Sigmoid colon (tissue), 7 donors: ENCODE measurements at places on chromosomes 1 and 21. TPM values are rescaled to one million over a fixed set of nuclear protein-coding genes. Genes with fewer than 3 reads are reported as not detected.

The OR4F16 gene
- not detected for polyA plus RNA-seq

The SSX2IP gene
- 2.4 TPM for polyA plus RNA-seq

The NEK2 gene
- polyA plus RNA-seq = 8.1 TPM

The ZCCHC17 gene
- 35.4 TPM for polyA plus RNA-seq

GRCh38 chr1:202644219-202645096, 65.8 kb downstream of the SYT2 start:
- no peaks in the 10 kb centered on the region for H3K4me1 ChIP-seq
- peaks cover 81% of the 10 kb centered on the region for H3K27me3 ChIP-seq
- no peak overlapping the region for H3K4me3 ChIP-seq

DNA sequence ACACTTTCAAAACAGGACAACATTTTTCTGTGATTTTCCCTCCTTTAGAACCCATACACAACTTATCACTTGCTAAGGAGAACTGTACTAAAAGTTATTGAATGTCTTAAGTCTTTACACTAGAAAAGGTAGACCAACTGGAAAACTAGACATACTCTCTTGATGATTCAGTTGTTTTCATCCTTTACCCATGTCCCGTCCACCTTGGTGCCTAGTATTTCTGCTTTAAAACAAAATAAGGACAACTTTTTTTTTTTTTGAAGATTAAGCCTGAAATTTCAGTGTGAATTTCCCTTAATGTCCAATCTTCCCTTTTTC, 4.5 kb downstream of the CDKN2C start:
- no peaks in the 10 kb centered on the region for H3K36me3 ChIP-seq
- no peaks in the 10 kb centered on the region for H3K27me3 ChIP-seq
- no peak overlapping the region for H3K4me3 ChIP-seq
- no peak overlapping the region for H3K27ac ChIP-seq
- DNase-seq = no peak

DNA sequence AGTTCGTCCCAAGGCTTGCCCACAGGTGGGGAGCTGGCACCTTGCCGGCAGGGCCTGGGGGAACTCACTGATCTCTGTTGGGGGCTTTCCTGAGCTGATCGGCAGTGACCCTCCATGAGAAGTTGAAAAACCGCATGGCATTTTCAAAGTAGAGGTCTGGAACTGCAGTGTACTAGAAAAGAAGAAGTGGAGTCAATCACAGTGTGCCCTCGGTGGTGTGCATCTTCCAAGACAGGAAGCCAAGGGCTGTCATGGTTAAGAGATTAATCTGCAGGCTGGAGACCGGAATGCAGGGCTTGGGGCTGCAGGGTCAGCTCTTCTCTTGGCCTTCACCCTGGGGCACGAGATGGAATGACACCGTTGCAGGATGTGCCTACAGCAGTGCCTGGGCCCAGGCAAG, 56.8 kb downstream of the ECE1 start:
- no peak for DNase-seq
- no peaks in the 10 kb centered on the region for H3K27me3 ChIP-seq
- H3K4me1 ChIP-seq = no peaks in the 10 kb centered on the region
- peaks cover 65% of the 10 kb centered on the region for H3K36me3 ChIP-seq
- no peak overlapping the region for H3K4me3 ChIP-seq
- H3K27ac ChIP-seq = no peak overlapping the region

DNA sequence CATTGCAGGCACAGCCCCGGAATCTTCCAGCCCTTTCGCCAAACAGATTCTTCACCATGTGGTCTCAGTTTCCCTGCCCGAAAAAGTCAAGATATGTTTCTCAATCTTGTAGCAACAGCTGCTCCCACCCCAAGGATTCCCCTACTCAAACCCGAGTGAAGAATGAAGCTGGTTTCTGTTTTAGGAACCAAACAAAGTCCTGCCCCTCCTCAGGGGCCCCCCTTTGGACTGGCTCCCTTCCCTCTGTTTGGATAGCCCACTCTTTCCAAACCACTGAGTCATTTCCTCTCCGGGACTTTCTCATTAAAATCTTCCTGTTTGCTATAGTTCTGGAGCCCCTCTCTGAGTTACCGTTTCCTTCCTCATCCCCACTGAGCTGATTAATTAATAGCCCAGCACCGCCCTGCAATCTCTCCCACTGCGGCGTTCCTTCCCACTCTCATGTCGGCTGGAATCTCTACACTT, 100.9 kb downstream of the TSEN15 start:
- H3K4me3 ChIP-seq = peak overlapping the region; percentile 1
- H3K36me3 ChIP-seq = no peaks in the 10 kb centered on the region
- H3K27me3 ChIP-seq = no peaks in the 10 kb centered on the region
- H3K27ac ChIP-seq = peak overlapping the region; percentile 21
- H3K4me1 ChIP-seq = peaks cover 12% of the 10 kb centered on the region
- DNase-seq = no peak

DNA sequence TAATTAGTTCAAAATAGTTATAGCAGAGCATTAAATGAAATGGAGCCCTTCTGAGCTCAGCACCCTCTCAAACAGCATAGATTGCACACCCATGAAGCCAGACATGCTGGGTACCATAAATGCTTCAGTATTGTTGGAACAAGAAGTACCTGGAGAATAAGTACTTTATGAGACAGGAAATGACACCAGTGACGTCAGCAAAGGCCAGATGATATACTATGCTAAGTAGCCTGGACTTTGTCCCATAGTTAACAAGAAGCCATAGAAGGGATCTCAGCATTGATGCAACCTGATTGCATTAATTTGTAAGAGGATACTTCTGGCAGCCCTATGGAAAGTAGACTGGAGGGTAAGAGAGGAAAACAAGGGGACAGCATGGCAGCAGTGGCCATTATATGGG, 16.3 kb upstream of the GADD45A start:
- H3K27ac ChIP-seq = no peak overlapping the region
- no peaks in the 10 kb centered on the region for H3K36me3 ChIP-seq
- no peak overlapping the region for H3K4me3 ChIP-seq
- DNase-seq = no peak

DNA sequence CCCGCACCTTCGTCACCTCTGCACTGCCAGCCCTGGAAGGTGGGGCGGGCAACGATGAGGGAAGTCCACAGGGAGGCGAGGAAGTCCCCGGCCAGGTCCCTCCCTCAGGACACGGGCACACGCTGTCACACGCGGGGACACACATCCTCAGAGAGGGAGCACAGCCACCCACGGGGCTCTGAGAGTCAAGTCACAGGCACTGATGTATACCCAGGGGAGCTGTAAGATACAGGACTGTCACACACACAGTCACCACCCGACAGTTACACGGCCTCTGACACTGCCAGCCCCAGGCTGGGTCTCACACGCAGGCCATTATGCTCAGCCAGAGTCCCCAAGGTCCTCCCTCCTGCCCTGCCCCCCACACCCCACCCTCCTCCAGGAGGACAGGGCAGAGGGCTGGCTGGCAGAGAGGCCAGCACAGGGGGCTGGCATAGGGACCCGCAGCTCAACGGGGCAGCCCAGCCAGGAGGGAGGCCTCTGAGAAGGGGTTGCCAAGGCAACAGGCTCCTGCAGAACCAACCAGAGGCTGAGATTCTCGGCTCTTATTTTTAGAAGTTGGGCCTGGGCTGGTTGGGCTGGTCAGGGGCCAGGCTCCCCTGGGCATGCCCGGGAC, 17.7 kb upstream of the ADGRB2 start:
- DNase-seq = no peak
- no peaks in the 10 kb centered on the region for H3K4me1 ChIP-seq
- H3K27me3 ChIP-seq = no peaks in the 10 kb centered on the region
- no peak overlapping the region for H3K27ac ChIP-seq
- no peak overlapping the region for H3K4me3 ChIP-seq

DNA sequence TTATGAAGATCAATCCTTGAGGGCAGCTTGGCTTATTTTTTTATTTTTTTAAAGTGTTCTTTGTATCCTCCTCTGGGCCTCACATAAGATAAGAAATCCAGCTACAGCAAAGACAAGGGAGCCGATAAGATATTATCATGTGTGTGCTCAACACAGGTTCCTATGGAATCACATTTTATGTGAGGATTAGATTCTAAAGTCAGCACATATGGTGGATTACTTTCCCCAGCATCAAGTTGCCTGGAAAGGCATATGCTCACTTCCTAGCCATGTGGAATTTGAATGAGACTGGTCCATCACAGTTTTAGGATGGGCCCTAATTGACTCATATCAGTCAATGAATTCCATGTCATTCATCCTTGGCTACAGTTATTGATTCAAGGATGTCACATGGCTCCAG, 456.9 kb upstream of the LRRC7 start:
- no peak overlapping the region for H3K4me3 ChIP-seq
- H3K4me1 ChIP-seq = no peaks in the 10 kb centered on the region
- no peaks in the 10 kb centered on the region for H3K36me3 ChIP-seq
- no peak overlapping the region for H3K27ac ChIP-seq

DNA sequence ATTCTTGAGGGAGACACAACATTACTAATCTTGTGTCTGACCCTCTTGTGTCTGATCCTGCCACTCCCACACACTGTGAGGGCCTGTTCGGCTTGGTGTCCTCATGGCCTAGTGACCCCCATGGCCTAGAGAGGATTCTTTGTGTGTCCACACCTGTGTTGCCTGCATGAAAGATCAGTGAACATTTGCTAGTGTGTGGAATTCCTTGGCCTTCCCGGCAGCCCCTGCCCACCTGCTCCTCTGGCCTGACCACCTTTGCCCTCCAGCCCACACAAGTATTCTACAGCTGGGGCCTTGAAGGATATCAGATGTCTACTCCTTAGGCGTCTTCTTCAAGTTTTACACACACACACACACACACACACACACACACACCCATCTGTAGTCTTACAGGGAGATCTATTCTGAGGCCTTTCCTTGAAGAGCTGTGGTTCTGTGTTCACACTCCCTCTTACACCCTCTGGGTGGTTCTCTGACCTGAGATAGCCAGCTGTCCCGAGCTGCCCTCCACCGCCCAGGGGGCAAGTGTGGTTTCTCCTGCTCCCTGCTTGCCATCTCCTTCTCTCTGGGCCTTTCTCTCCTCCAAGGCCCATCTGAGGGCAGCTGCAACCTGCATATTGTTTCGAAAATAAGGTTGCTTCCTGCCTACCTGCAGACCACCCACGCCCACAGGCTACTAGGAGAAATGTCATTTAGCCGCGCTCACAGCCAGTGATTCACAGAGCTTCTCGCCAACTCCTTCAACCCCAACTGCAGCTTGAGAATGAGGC, 45.4 kb downstream of the CD247 start:
- H3K4me1 ChIP-seq = no peaks in the 10 kb centered on the region
- H3K27ac ChIP-seq = no peak overlapping the region
- H3K36me3 ChIP-seq = no peaks in the 10 kb centered on the region
- no peak overlapping the region for H3K4me3 ChIP-seq
- DNase-seq = no peak
- no peaks in the 10 kb centered on the region for H3K27me3 ChIP-seq

DNA sequence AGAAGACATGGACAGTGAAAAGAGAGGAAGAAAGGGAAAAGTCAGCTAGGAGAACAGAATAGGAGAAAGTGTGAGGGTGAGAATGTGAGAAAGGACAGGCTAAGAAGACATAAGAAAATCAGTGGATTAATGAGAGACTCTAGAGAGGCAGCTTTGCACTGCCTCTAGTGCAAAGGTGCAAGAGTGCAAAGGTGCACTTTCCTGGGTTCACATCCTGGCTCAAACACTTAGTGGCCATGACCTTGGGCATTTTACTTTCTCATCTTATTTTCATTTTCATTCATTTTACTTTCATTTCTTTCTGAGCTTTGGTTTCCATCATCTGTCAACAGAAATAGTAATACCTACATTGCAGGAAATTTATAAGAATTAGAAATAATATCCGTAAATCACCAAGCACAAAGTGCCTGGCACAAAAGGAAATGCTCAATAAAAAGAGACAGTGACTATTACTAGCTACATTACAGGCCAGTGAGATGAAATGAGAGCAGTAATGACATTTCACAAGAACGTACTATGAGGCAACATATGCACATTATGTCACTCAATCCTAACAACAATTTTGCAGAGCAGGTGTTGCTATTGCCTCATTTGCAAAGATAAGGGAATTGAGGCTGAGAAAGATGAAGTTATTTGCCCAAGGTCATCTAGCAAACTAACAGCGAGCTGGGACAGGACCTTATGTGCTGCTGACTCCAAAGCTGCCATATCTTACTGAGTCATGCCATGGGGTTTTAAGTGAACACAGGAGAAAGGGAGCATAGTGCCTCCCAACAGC, 107.0 kb upstream of the TLR5 start:
- no peaks in the 10 kb centered on the region for H3K36me3 ChIP-seq
- DNase-seq = no peak
- H3K4me1 ChIP-seq = no peaks in the 10 kb centered on the region

- no peak overlapping the region for H3K4me3 ChIP-seq
- H3K36me3 ChIP-seq = peaks cover 13% of the 10 kb centered on the region
- no peaks in the 10 kb centered on the region for H3K27me3 ChIP-seq
- H3K4me1 ChIP-seq = peaks cover 47% of the 10 kb centered on the region
- H3K27ac ChIP-seq = peak overlapping the region; percentile 91
- DNase-seq = no peak
These were observed 2.7 kb downstream of the NADK start for GRCh38 chr1:1775327-1776226.

GRCh38 chr1:216686860-216687766, 36.1 kb downstream of the ESRRG start:
- no peak overlapping the region for H3K4me3 ChIP-seq
- no peaks in the 10 kb centered on the region for H3K27me3 ChIP-seq
- H3K27ac ChIP-seq = no peak overlapping the region
- no peaks in the 10 kb centered on the region for H3K36me3 ChIP-seq
- DNase-seq = no peak
- H3K4me1 ChIP-seq = no peaks in the 10 kb centered on the region

- no peaks in the 10 kb centered on the region for H3K36me3 ChIP-seq
- H3K27ac ChIP-seq = peak overlapping the region; percentile 77
- no peaks in the 10 kb centered on the region for H3K4me1 ChIP-seq
- DNase-seq = no peak
- no peak overlapping the region for H3K4me3 ChIP-seq
- no peaks in the 10 kb centered on the region for H3K27me3 ChIP-seq
These were observed 67.2 kb upstream of the EFHD2 start for GRCh38 chr1:15342408-15342967.

- no peak overlapping the region for H3K4me3 ChIP-seq
- no peak overlapping the region for H3K27ac ChIP-seq
- H3K27me3 ChIP-seq = no peaks in the 10 kb centered on the region
- H3K4me1 ChIP-seq = no peaks in the 10 kb centered on the region
- no peak for DNase-seq
These were observed 3.0 kb downstream of the HSD3B1 start for GRCh38 chr1:119510046-119510445.

DNA sequence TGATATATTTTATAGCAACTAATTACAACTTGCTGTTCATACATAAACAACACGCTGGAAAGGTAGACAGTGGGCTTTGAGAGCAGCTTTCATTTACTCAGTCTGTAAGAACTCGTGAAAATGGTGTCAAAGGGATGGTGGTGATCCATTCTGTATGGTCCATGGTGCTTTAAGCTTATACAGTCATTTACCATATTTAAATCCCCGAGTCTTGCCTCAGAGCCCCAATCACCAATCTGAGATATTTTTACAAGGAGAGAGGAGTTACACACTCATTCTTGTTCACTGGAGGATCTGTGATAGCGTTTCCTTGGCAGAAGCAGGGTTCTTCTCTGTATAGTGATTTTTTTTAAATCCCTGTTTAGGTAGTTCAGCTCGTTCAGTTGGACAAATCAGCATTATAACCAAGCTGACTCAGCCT, 694.6 kb downstream of the USP25 start:
- H3K27ac ChIP-seq = peak overlapping the region; percentile 48
- no peak for DNase-seq
- no peaks in the 10 kb centered on the region for H3K27me3 ChIP-seq
- H3K4me3 ChIP-seq = peak overlapping the region; percentile 26
- H3K4me1 ChIP-seq = peaks cover 10% of the 10 kb centered on the region

GRCh38 chr1:218616681-218617080, 271.5 kb downstream of the TGFB2 start:
- H3K36me3 ChIP-seq = no peaks in the 10 kb centered on the region
- H3K27ac ChIP-seq = no peak overlapping the region
